Inflammatory macrophage treated with lipopolysaccharide for 4 hours (primary cell): ENCODE measurements at places on chromosomes 3 and 15.

DNA sequence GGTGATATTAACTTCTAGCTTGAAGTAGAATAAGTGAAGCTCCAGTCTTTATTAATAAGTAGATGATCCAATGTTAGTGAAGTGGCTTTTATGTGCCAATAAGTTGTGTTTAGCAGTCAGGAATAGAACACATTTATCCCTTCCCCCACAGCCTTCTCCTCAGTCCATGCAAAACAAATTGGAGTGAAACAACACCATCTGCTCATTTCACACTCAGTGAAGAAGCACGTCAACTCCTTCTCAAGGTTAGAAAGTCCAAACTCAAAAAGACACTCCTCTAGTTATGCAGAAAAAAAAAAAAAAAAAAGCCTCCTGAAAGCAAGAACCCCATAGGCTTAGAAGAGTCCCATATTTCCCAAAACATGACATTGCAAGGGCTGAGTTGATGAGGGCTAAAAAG is 18.0 kb upstream of the NEO1 start:
- DNase-seq, result no peak

DNA sequence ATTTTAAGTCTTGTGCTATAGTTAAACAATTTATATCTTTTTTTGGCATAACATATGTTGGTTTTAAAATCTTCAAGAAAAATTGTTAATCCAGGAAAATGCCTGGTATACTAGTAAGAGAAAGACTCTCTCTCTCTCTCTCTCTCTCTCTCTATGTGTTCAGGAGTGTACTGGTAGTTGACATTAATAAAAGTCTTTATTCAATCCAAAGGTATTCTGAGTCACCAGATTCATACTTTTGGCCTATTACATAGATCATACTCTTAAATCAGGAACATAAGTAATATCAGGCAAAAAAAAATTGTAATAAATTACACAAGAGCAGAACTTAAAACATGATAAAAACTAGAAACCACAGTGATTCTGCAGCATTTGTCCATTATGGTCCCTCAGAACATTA is 70.2 kb downstream of the TFG start:
- no peak for DNase-seq

DNA sequence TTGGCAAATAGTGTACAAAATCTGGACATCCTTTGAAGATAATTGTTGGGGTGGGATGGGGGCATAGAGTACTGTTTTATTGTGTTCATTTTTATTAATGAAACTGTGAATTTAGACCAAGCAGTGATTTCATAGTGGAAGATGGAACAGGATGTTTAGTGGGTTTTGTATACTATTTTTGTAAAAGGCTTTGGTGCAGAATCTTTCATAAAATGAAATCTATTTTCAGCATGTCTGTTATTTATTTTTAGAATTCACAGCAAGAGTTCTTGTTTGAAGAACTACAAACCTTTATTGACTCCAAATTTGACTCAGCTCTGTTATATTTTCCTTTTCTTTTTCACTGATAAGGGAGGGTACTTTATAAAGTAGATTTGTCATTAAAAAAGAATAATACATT is 145.4 kb downstream of the AKAP13 start:
- no peak for DNase-seq

DNA sequence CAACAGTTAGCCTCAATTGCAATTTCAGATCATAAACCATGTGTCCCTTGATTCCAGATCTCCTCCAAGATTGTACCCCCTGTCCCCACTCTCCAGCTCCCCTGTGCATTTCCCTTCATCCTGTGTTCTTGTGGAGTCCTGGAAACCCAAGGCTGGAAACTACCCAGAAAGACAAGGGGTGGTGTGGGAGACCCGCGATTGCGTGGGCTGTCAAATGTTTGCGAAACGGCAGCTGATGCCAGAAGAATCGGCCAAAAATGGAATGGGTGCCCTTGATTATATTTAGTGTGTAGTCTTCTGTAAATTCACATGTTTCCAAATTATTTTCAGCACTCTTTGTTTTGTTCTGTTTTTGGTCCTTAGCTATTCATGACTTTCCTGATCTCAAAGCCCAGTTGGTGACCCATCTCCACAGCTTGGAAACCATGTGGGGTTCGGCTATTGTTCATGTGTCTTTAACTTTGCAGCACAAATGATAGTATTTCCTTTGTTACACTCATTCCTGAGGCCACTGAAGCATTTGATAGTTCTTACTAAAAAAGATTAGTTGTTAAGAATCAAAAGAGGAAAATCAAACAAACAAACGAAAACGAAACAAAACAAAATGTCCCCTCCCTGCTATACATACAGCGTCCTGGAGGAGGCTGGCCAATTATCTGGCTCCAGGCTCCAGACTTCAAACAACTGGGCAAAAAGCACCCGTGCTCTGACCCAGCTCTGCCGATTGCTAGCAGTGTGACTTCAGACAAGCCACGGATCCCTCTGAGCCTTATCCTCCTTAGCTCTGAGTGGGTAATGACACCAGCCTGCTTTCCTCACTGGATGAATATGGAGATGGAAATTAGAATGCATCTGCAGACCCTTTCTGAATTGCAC is 120.9 kb downstream of the CACNA2D3 start:
- DNase-seq, result no peak

GRCh38 chr15:72058585-72058984 is 59.4 kb downstream of the MYO9A start:
- no peak for DNase-seq

GRCh38 chr3:178456621-178457285 is 79.5 kb upstream of the KCNMB2 start:
- DNase-seq, result no peak

- no peak for DNase-seq
Measured at GRCh38 chr3:136728918-136729317, 23.3 kb downstream of the STAG1 start.

DNA sequence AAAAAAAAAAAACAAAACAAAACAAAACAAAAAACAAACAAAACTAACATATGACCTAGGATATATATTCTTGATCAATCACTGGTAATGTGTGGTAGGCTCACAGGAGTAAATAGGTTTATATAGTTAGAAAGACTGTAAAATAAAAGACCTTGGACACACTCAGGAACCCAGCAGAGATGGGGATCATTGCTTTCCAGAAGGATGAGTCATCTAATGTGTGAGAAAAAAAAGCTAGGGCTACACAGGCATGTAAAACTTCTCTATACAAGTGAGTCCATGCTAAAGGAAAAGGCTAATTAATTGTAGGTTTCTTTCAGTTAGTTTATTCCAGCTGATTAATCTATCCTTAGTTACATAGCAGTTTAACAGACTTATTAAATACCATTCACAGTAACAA is 710.3 kb upstream of the ARPP21 start:
- DNase-seq, result no peak

GRCh38 chr3:141930801-141931200 is 54.4 kb downstream of the ATP1B3 start:
- no peak for DNase-seq

GRCh38 chr3:43906849-43907507 is 216.2 kb downstream of the ABHD5 start:
- DNase-seq, result peak; percentile 90
